ENCODE measurements at places on chromosomes 7 and 10.

DNA sequence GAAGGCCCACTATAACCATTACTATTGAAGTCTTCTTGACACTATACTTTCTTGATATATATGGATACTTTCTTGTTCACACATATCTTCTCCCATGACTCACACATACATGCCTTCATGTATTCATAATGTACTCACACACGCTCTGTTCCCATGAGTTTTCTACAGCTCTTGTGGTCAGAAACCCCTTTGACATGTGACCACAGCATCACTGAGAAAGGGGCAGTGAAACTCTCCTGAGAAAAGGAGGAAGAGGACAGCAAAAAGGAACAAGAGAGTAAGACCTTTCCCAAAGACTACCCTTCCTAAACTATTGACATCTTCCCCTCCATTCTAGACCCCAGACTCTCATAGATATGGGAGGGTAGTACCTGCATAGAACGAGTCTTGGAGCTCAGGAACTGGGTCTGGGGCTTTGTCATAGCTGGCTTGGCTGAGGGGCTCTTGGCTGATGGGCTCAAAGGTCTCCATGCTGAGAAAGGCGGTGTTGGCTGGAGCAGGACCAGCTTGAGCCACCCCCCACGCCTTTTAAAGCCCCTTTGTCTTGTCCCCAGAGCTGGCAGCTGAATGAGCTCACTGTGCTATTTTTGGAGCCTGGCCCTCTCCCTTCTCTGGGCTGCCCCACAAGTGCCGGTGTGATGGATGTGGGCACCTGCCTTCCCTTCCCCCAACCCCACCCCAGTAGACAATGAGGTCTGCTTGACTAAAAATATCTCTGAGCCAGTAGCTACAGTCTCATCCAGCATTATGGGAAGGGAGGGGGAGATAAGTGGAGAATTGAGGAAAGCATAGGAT lies 5.1 kb downstream of the SYNPO2L start:
- no peak for DNase-seq

GRCh38 chr10:10785627-10786026 lies 232.0 kb upstream of the CELF2 start:
- DNase-seq = no peak

DNA sequence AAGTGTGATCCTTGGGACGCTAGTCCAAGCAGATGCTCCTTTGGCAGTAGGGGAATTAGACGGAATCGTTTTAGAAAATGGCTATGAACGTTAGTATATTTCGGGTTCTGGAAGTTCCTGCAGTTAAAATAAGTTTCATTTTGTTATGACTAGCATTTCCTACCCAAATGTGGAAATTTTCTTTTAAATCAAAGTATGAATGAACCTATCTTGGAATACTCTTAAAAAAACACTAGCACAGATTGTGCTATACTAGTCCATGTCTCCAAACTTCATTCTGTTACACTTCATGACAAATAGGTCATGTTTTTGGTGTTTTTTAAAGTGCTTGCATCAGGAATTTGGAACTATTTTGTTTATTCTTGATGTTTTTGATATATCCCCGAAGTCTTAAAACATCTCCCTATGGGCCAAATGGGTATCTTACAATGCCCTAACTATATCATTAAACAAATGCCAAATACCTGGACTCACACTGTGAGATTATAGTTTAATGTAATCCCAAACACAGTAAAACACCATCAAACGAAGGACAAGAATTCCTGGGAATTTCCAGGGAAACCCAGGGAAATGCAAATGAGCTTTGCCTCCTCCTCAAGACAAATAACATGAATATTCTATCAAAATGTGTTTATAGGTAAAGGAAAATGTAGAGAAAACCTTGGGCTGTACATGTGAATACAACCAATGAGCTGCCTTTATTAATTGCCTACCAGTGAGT lies 75.9 kb upstream of the PTPRZ1 start:
- no peak for DNase-seq

DNA sequence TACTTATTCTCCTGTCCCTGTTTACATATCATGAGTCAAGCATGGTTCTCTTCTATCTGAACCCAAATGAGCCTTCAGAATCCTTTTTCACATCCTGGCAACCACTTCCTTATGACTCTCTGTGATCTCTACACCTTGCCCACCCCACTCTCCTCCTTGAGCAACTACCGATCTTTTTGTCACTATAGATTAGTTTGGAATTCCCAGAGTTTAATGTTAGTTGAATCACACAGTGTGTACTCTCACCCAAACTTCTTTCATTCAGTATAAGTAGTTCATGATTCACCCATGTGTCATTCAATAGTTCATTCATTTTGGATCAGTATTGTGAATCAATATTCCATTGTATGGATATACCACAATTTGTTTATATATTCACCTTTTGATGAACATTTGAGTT lies 55.3 kb downstream of the TFAM start:
- no peak for DNase-seq

DNA sequence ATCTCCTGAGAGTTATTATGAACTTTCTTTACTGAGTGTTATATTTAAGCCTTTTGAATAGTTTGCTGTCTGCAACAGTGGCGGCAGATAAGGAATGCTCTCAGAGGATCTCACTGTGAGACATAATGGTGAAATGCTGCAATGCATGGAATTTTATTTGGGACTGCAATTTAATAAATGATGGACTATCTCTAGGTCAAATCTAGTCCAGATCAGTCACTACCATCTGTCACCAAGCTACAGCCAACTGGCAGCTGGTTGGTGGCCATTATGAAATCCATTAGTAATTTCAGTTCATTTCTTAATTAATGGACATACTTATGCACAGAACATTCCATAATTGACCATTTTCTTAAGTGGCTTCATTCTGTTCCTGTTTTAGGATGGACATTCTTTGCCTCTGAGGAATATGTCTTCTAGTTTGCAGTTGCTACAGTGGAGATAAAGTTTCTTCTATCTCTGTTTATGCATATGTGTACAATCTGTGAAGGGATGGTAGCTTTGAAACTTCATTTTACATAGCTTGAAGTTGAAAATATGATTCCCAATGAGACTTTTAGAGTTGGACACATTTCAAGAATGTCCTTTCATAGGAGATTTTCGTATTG lies 586.6 kb downstream of the SUGCT start:
- DNase-seq = no peak

DNA sequence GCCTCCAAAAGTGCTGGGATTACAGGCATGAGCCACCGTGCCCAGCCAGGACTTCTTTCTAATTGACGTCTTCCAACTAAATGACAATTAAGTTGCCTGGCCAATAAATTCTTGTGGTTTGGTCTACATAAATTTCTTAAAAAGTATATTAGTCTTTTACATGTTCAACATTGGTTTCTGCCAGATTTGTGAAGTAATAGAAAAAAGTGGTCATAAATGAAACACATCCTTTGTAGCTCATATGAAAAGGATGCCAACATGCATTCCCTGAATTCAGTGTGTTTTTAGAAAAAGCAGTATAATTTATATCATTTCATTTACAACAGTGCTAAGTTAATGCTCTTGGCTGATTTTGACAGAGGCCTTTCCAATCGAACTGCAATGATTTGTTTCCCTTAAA lies 215.0 kb downstream of the TAX1BP1 start:
- no peak for DNase-seq

DNA sequence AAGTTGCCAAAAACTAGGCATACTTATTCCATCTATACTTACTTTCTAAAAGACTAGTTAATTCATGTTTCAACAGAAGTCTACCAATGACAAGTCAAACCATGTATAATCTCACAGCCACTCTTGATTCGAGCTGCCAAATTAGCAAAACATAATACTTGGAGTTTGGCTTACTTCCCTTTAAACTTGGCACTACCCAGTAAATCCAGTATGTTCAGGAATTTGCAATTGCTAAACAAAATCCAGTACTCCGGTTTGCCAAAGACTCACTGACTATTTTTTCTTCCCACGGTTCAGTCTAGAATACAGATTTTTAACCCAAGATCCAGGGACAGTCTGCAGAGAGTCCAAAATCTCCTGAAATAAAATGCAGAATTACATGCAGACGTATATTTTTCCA lies 4.6 kb downstream of the OAT start:
- no peak for DNase-seq

- DNase-seq = no peak
Observed at GRCh38 chr10:35335133-35336083, 901 bp upstream of the CCNY start.

GRCh38 chr10:77594471-77594783 lies 43.2 kb downstream of the KCNMA1 start:
- DNase-seq = no peak

- no peak for DNase-seq
Observed at GRCh38 chr7:778968-779451, 51.9 kb upstream of the PRKAR1B start.

GRCh38 chr10:114482480-114483304 lies 78.4 kb upstream of the AFAP1L2 start:
- DNase-seq = no peak

- no peak for DNase-seq
Observed at GRCh38 chr10:105974803-105975456, 1189.6 kb downstream of the SORCS1 start.

DNA sequence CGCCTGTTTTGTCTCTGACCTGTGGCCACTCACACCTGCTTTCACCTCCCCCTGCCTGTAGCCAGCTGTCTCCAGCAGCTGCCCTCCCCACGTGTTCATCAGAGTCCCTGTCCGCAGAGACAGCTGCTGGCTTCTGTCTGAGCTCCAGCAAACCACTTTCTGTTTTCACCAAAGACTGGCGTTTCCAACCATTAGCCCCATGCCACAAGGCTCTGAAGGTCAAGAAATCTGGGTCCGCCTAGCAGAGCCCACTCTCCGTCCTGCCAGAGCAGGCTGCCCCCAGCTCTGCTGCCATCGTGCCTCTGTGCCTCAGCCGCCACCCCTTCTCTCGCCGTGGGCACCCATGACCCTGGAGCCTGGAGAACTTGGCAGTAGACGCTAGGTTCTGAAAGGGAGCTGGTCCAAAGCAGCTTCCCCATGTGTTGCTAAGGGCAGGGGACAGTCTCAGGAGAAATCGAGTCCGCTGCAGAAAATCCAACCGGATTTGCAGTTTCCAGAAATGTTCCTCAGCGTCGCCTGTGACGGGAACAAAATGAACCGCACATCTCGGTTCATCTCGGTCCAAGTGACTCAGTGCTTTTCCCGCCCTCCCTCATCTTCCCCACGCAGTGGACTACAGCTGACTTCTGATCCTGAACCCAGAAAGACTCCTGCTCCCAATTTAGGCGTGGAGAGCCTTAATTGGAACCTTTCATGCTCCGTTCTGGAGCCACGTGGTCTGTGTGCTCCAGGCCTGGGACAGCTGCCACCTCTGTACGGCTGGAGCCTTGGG lies 28.0 kb downstream of the TMEM120A start:
- peak; percentile 41 for DNase-seq

GRCh38 chr10:4202938-4203337 lies 417.9 kb upstream of the KLF6 start:
- no peak for DNase-seq

- no peak for DNase-seq
Observed at GRCh38 chr7:123538897-123539296, 4.5 kb upstream of the IQUB start.

DNA sequence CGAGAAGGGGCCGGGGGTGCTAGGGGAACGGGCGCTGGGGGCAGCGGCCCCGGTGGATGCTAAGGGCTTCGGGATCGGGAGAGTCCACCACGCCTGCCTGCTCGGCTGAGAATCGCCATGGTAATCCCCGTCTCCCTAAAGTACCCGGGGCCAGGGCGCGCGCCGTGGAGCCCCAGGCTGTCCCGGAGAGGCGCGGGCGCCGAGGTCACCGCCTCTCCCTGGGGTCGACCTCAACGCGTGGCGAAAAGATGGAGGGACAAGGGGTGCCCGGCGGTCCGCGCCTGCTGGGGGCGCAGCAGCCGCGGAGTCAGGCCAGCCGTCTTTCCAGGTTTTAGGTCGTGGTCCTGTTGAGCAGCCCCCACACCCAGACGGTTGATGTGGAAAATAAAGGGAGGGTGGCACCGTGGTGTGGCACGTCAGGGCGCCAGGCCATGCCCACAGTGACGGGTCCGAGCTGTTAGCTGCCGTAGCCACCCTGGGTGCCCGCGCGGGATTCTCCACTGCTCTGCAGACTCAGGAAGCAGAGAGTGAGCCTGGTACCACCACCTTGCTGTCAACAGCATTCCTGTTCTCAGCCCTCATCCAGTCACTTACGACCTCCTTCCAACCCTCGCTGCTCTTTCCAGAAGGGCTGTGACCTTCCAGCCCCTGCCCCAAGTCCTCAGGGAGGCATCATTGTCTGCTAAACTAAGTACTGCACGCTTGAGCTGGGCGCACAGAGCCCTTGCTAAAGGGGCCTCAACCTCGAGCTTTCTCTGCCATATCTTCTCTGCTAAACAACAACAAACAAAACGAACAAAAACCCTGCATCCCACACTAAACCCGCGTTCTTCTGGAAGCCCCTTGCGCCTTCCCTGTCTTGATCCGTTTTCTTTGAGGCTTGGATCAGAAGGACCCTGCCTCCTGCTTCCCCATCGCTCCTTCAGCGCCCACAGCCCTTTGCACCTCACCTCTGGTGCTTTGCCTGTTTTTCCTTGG lies 666 bp downstream of the SMKR1 start:
- DNase-seq = no peak

GRCh38 chr7:138712652-138713051 lies 11.5 kb upstream of the SVOPL start:
- DNase-seq = no peak

DNA sequence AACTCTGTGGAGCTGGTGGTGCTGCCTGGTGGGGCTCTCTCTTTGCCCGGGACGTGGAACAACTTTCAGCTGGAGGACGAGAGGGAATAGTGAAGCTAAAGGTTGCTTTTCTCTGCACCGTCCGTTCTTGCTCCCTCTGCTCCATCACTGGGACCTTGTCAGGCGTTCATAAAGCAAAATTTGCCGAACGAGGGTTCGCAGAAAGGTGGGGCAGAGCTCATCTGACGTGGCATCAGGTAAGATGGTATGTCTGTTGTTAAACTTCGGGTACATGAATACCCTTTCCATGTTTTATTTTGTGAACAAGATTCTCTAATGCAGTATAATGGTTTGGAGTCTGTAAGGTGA lies 416 bp downstream of the BBS9 start:
- no peak for DNase-seq

DNA sequence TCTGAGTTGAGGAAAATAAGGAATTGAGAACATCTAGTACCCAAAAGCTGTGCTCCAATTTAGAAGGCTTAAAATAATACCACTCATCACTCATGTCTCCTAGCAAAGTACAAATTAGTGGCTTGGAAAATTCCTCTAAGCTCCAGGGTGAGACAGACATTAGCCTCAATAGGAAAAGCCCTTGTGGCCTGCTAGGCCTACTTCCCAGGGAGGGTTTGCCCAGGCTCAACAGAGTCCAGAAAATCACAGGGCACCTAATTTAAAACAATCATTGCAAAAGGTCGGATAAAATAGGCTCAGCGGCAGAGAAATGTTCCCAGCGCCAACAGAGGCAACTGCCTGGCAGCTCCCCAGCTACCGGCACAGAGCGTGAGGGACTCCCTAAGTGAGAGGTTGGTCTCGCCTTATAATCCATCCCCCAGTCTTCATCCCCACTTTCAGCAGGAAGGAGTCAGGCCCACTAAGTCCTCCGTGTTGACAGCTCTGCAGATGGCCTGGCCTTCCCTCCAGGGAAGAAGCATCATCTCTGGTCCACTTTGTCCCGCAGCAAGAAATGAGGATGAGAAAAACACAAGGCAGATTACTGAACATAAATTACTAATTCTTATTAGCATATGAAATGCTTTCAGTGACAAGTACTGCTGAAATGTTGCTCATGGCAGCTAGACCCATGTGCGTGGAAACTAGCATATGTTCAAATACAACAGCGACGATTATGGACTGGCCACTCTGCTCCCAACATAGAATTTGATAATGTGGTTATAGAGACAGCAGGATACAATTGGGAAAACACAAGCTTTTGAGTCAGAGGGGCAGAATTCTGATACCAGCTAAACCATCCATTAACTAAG lies 1177.7 kb upstream of the AUTS2 start:
- DNase-seq = no peak
